Left lung (tissue), 14 donors: ENCODE measurements at places on chromosomes 3 and 15. TPM values are rescaled to one million over a fixed set of nuclear protein-coding genes. Genes with fewer than 3 reads are reported as not detected.

TMCO5A gene
- polyA plus RNA-seq = not detected

NCK1 gene
- polyA plus RNA-seq = 46.8 TPM

SMCO1 gene
- polyA plus RNA-seq = 0.07 TPM

TAGLN3 gene
- polyA plus RNA-seq = 2.9 TPM
